ENCODE measurements at places on chromosomes 1 and 21.

DNA sequence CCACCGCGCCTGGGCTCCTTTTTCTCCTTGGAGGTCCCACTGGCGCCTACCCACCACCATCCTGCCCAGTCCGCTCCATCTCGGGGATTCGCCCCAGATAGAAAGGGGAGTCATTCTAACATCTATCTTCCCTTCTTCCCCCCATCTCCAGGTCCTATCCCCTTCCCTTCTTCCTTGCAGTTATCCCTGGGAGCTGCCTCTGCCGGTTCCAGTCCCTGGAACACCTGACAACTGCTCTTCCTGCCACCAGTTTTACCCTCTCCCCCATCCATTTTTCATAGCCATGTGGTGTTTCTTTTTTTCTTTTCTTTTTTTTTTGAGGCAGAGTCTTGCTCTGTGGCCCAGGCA lies 12.0 kb upstream of the COL16A1 start:
- DNase-seq = no peak

- DNase-seq = no peak
Measured at GRCh38 chr21:37183749-37184148, 83.4 kb downstream of the VPS26C start.

DNA sequence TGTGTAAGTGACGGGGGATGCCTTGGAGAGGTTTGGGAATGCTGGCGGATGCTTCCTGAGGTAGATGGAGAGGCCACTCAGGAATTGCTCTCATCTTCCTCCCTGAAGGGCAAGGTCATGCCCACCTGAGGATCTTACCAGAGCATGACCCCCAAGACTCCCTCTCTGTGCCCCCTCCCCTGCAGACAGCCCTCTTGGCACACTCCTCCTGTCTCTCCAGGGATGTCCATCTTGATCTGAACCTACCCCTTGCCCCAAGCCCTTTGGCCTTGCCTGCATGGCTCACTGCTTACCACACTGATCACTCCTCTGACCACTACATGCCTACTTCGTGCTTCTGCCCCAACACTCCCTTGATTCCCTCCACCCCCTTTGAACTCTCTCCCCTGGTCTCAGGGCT lies 17.9 kb upstream of the MPL start:
- DNase-seq = no peak

DNA sequence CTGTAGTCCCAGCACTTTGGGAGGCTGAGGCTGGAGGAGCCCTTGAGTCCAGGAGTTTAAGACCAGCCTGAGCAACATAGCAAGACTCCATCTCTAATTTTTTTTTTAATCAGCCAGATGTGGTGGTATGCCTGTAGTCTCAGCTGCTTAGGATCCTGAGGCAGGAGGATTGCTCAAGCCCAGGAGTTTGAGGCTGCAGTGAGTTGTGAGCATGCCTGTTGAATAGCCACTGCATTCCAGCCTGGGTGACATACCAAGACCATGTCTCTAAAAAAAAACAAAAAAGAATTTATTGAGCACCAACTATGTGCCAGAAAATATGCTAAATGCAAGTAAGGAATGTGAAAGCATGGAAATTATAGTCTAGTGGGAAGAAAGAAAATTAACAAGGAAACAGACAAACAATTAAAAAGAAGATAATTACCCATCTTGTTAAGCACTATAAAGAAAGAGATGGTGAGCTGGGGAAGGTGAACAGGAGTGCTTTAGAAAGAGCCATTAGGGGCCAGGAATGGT lies 104.0 kb upstream of the ZNF678 start:
- DNase-seq = no peak

DNA sequence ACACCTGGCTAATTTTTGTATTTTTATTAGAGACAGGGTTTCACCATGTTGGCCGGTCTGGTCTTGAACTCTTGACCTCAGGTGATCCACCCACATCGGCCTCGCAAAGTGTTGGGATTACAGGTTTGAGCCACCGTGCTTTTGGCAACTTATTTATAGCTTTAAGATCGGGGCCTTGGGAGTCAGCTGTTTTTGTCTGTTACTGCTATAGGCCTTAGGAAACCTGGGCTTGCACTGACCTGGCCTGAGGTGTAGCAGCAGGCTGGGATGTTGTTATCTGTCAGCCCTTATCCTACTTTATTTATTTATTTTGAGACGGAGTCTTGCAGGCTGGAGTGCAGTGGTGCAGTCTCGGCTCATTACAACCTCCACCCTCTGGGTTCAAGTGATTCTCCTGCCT lies 11.4 kb downstream of the SZRD1 start:
- DNase-seq = no peak

All from AG09319 (cell line).